Mesenteric fat pad (tissue), 1 donor: ENCODE measurements at places on chromosomes 5 and 9. TPM values are rescaled to one million over a fixed set of nuclear protein-coding genes. Genes with fewer than 3 reads are reported as not detected.

The ANXA1 gene
- total RNA-seq = 1,420 TPM

The WWC1 gene
- total RNA-seq = 4.2 TPM

DNA sequence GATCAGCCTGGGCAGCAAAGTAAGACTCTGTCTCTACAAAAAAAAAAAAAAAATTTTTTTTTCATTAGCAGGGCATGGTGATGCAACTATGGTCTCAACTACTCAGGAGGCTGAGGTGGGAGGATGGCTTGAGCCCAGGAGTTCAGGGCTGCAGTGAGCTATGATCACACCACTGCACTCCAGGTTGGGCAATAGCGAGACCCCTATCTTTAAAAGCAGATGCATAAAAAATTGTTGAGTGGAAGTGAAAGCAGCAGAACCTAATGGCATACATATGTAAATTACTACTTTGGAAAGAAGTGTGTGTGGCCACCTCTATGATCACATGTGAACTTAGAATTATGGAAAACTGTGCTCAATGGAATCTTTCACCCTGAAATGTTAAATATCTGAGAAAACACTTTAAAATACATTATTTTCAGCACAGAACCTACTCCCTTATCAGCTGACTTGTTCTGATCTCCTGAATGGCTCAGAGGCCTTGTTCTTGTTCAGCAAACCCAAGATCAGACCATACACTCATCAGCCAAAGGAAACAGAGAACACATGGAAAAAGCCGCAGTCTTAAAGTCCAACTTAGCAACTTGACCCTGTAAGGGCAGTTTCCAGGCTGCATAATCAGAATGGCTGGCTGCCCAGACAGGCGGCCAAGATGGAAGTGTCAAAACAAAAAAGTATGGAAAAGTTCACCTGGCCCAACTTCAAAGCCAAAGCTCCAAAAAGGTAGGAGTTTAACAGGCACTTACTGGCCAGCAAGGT lies 56.5 kb downstream of the SIL1 start:
- no peak for DNase-seq

- DNase-seq = no peak
These were observed 24.0 kb downstream of the GALNT10 start for GRCh38 chr5:154214371-154215106.

- DNase-seq = no peak
These were observed 46.1 kb downstream of the ZNF618 start for GRCh38 chr9:113922160-113922559.
